ENCODE measurements at places on chromosomes 2 and 18.

- DNase-seq: no peak
These were observed 258.9 kb downstream of the CYRIA start for GRCh38 chr2:16406496-16407289.

- DNase-seq: no peak
These were observed 14.2 kb downstream of the PLEK start for GRCh38 chr2:68379184-68379708.

DNA sequence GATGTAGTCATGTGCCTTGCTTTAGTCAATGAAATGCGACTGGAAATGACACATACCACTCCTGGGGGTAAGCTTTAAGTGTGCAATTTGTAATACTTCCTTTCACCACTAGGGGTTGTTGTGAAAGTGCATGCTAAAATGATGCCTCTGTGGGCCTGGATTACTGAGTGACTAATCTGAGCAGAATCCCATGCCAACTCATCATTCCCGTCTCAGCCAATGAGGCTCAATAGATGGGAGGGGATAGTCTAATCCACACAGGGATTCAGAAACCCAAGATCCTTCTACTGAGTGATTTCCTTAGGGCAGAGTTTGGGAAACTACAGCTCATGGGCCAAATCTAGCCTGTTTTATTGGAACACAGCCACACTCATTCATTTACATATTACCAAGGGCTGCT, 54.0 kb downstream of the HRH4 start:
- no peak for DNase-seq

GRCh38 chr2:24973812-24974211, 2.1 kb upstream of the DNAJC27 start:
- no peak for DNase-seq

DNA sequence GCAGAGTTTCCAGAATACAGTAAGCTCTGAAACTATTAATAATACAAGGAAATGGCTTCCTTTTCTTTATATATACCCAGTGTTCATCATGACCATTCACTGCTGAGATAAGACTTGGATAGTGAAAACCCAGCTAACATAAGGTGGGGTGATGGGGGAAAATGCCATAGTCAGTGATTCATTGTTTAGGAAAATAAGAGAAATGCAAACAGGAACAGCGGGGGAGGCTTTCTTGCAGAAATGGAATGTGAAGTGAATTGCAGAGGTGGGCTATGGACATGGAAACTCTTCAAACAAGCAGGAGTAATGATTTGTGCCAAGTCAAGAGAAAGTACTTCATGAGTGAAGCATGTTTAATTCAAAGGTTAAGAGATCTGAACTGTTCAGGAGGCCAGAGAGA, 519.4 kb downstream of the TDRD15 start:
- no peak for DNase-seq

- no peak for DNase-seq
These were observed 11.2 kb upstream of the ATP9B start for GRCh38 chr18:79058007-79058406.

- no peak for DNase-seq
These were observed 329.9 kb downstream of the TRIB2 start for GRCh38 chr2:13046557-13047165.

GRCh38 chr2:150125708-150126107, 361.8 kb downstream of the RND3 start:
- no peak for DNase-seq

GRCh38 chr2:239488125-239488524, 87.3 kb upstream of the HDAC4 start:
- no peak for DNase-seq

DNA sequence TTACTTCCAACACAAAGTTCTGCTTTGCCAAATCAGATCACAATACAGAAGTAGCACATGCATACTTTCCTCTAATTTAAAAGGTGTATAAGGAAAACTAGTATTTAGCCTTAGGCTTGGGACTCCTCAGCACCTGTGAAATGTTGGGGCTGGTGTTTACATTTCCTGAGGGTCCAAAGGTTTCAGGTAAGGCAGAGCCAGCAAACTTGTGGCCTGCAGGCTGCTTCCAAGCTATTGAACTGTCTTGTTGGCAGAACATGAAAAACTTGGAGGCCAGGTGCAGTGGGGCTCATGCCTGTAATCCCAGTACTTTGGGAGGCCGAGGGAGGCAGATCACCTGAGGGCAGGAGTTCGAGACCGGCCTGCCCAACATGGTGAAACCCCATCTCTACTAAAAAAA, 26.5 kb upstream of the GPR39 start:
- DNase-seq: no peak

DNA sequence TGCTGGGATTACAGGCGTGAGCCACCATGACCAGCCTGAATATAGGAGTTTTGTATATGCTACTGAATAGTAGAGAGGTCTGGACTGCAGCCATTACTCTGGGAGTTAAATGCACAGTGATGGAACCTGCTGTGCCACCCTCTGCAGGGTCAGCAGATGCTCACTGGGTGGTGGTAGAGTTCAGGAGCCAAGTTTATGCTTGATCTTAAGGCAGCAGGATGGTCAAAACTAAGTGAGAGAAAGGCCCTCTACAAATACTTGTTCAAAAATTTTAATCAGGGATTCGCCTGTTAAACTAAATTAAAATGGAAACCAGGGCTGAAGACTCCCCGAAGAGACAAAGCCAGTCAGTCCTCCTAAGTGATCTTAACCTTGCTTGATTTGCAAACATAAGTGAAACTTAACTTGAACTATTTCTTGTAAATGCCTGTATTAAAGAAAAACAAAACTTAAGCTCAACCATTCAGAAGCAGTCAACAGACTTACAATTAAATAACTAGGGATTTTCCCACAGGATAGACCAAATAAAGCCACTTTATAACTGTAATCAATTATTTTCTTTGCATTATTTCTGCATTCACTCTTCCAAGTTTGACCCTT, 4.2 kb upstream of the WDFY1 start:
- no peak for DNase-seq

DNA sequence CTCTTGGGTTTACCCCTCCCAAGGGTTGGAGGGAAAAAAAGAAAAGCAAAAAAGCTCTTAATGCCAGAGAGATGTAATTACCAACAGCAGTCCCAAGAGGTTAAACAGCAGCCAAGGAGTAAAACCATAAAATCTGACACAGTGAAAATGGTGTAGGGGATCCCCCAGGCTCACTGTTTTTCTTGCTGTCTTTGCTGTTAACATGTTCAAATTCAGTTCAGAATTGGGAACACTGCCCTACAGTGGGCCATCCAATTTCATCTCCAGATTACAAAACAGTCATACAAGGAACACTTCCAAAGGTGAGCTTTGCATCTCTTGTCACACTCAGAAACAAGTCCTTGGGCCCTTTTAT, 54.5 kb downstream of the PLEKHM3 start:
- no peak for DNase-seq

- DNase-seq: no peak
These were observed 141.2 kb downstream of the IKZF2 start for GRCh38 chr2:213010106-213010779.

DNA sequence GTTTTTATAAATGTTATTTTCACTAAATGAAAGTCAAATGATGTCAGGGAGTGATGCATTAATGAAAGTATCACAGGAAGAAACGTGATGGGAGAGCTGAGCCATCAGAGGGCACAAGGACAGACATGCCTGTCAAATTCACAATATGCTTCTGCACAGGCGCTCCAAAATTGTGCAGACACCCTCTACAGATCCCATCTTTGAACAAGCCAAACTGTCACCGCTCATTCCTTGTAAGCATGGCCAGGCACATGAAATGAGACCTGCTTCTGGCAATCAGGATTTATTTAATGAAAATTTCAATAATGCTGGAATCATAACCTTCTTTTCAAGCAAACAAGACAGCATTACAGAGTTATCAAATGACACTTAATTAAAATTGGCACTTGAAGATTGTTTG, 20.4 kb upstream of the FSHR start:
- DNase-seq: no peak

- peak; percentile 30 for DNase-seq
These were observed 513.4 kb downstream of the TNS1 start for GRCh38 chr2:217489145-217489960.

DNA sequence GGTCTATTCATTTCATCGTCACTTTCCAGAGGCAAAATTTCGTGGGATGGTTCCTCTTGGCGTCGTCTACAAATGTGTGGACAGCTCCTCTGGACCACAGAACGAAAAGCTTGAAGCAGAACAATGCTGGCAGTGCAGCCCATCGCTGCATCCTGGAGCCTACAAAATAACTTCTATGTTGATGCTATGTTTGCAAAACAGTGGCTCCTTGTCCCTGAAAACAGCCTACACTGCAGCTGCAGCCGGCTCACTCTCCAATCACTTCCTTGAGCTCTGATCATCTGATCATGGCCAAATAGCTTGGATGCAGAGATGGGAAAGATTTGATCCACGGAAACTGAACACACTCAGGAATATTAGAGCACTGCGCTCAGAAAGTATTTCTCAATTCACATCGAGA, 60.0 kb downstream of the DOCK10 start:
- DNase-seq: no peak

GRCh38 chr18:39751161-39751560, 2185.6 kb upstream of the CELF4 start:
- peak; percentile 23 for DNase-seq

DNA sequence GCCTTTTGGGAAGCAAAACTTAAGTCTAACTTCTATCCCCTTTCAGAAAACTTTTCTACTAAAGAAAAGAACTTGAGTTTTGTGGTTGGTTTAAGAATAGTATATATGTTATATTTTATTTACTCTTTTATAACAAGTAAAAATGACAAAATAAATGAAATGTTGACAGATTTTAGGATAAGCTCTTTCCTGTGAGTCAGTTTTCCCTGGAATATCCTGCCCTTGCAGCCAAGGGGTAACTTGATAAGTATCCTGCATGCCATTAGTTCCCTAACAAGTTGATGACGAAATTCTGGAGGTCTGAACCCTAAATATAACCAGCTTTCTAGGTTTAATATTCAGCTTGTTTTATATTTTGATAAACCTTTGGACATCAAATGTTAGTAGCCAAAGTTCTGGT, 7.3 kb upstream of the HTR2B start:
- DNase-seq: no peak

- DNase-seq: no peak
These were observed 46.3 kb downstream of the MEX3C start for GRCh38 chr18:51151185-51151567.

GRCh38 chr18:79328887-79329286, 66.8 kb upstream of the NFATC1 start:
- DNase-seq: no peak

DNA sequence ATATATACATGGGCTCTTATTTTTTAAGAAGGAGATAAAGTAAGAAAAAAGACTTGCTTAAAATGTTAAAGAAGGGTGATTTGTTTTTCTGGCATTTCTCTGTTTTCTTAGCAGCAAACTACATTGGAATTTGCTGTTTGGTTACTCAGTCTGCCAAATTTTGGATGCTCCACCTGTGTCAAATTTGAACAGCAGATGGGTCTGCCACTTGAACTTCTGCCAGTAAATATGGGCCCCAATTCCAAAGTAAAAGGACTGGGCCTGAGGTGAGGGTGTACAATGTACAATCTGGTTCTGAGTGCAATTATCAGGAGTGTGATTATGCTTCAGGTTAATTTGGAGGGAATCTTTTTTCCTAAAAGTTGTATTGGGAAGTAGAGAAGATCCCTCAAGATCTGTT, 794.5 kb downstream of the DSC3 start:
- DNase-seq: no peak

- no peak for DNase-seq
These were observed 18.4 kb downstream of the VPS54 start for GRCh38 chr2:64000630-64001381.

DNA sequence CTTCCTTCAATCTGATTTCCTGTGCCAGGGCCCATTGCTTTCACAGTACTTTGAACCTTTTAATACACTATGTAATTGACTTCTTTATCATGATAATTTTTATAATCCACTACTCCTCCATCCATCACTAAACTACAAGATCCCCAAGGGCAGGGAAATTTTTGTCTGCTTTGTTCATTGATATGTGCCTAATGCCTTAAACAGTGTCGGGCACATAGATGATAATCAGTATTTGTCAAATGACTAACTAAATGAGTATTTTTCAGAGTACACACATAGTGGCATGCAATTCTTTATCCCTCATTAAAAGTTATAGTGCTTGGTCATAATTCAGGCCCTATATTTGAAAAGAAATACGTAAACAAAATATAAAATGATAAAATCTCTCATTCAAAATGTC, 5.3 kb upstream of the STAMBP start:
- no peak for DNase-seq

- DNase-seq: no peak
These were observed 295.0 kb upstream of the KCNH7 start for GRCh38 chr2:163133602-163134001.

- DNase-seq: no peak
These were observed 83.6 kb downstream of the VRK2 start for GRCh38 chr2:58130238-58130637.

GRCh38 chr2:185179743-185180142, 558.9 kb upstream of the FSIP2 start:
- DNase-seq: no peak

GRCh38 chr2:217845301-217845700, 157.5 kb downstream of the TNS1 start:
- DNase-seq: no peak

- DNase-seq: no peak
These were observed 29.3 kb downstream of the SOS1 start for GRCh38 chr2:39091543-39091942.

DNA sequence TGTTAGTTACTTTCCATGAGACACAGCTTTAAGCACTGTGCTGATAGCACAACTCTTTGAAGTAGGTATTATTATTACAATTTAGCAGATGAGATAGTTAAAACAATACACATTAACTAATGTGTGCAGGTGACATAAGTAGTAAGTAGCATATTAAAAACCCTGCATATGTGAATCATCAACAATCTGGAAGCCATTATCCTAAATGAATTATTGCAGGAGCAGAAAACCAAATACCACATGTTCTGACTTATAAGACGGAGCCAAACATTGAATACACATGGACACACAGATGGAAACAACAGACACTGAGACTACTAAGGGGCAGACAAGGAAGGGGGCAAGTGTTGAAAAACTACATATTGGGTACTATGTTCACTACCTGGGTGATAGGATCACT, 300.3 kb upstream of the GULP1 start:
- no peak for DNase-seq

DNA sequence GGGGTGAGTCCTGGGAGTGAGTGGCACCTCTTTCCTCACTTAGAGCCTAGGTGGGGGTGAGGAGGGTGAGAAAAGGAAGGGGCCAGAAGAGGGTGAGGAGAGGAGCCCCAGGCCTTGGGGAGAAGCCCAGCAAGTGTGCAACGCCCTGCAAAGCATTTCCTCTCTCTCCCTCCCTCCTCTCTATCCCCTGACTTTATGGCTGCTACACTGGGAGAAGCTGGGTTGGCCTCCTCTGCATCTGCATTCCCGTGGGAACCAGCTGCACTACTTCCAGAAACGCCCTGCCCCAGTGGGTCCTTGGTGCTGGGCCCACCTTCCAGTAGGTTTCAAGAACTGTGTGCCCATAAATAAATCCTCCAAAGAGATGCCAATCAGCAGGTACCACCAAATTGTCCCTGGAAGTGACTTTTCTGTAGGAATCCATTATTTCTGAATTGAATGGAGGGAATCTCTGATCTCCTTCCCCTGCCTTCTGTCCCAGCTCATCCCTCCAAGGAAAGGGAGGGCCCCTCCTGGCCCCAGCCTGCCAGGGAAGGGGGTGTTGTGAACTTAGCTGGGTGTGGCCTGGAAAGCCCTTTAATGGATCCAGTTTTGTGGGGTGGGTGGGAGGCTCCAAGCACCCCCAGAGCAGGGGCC, 95.7 kb upstream of the BOD1L2 start:
- DNase-seq: no peak

Data from NCI-H446 treated with DMSO at 0.1 percent for 48 hours (cell line).